Ecto neural progenitor cell (in vitro differentiated cells): ENCODE measurements at places on chromosomes 11 and 22.

GRCh38 chr11:19829109-19829837 lies 116.6 kb downstream of the NAV2 start:
- DNase-seq, result no peak

GRCh38 chr11:22471385-22471784 lies 133.2 kb downstream of the SLC17A6 start:
- DNase-seq, result no peak

- DNase-seq, result no peak
Measured at GRCh38 chr22:47361247-47361646, 598.8 kb downstream of the TBC1D22A start.

DNA sequence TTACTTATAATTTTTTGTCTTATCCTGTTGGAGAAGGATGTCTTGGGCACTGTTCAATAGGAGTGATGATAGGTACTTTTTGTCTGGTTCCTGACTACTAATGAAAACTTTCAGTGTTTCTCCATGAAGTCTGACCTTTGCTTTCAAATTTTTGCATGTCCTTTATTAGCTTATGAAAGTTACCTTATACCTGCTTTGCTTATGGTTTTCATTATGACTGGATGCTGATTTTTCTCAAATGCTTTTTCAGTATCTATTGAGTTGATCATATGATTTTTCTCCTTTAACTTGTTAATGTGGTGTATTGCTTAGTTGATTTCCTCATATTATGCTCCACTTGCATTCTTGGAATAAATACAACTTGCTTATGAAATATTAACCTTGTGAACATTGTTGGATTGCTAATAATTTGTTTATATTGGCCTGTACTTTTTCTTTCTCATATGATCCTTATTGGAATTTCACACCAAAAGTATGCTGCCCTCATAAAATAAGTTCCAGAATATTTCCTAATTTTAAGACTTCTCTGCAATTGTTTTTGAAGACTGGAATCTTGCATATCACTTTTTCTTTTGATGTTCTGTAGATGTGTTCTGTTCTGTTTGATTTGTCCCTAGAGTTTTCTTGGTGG lies 85.0 kb upstream of the SC5D start:
- DNase-seq, result no peak

DNA sequence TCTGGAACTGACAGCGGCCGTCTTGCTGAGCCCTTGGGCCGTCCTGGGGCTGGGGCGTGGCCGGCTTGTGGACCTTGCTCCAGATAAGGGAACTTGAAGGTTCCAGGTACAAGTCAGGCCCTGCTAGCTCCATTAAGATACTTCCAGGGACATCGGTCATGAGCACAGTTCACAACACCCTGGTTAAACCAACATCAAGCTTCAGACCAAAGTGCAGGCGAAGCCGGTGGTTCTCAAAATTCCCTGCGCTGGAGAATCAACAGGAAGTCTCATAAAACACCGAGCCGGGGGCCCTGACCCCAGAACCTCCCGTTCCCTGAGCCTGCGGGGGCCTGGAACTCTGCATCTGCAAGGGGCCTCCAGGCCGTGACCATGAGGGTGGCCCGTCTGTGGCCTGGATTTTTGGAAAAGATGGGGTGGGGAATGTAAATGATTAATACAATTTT lies 1043.8 kb downstream of the BRD1 start:
- peak; percentile 34 for DNase-seq

DNA sequence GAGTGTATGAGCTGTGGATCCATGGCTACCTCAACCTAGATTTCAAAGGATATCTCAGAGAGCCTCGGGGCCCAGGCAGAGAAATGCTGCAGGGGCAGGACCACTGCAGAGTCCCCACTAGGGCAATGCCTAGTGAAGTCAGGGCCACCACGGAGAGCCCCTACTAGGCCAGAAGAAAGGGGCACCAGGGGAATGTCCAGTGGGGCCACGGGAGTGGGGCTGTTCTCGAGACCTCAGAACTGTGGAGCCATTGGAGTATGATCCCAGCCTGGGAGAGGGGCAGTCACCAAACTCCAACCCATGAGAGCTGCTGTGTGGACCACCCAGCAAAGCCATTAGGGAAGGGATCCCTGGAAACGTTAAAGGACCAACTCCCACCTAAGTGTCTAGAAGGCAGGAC lies 24.5 kb downstream of the RTL6 start:
- DNase-seq, result no peak

DNA sequence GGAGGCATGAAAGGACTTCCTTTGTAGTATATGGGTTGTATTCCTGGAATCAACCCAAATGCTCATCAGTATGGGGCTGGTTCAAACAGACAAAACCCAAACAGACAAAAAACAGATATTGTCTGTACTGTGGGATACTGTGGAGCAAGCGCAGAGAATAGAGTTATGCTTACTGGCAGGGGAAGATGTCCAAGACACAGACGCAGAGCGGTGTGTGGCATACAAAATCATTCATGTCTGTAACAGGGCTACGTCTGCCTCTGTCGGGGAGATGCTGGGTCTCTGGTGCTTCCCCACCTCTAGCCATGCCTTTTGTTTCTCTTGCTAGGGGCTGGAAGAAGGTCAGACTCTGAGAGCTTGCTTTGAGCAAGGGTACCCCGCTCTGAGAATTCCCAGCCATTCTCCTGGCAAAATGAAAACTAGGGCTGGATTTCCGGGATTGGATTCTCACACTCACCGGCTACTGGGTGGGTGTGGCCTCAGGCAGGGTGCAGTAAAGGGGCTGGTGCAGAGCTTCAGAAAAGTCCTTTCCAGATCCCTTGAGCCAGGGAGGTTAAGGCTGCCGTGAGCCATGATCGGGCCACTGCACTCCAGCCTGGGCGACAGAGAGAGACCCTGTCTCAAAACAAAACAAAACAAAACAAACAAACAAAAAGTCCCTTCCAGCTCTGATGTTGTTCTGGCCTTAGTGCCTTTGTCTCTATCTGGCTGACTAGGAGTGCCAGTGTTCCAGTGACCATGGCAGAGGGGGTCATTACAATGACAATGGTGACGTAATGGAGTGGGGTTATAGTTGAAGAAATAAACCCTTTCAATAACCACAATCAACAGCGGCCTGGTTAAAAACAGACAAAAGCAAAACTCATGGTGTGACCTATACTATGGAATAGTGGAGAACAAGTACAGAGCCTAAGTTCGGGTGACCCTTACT lies 2.9 kb upstream of the ABCC8 start:
- peak; percentile 81 for DNase-seq

- DNase-seq, result no peak
Measured at GRCh38 chr11:59262177-59262818, 49.6 kb upstream of the MPEG1 start.

DNA sequence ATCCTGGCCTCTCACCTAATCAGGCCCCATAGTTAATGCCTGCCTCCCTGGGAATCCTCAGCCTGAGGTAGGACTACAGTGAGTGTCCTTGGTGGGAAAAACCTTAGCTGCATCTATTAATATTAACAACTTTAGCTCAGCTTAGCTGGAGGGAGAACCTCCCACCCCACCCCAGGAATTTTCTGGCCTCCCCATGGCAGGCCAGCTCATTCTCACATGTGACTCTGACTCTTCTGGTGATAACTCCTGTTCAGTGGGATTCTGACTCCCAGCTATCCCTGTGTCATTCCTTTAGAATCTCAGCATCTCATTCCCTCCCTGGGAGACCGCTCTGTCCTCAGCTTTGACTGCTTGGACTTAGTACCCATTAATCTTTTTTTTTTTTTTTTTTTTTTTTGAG lies 14.5 kb downstream of the ART5 start:
- DNase-seq, result no peak

- no peak for DNase-seq
Measured at GRCh38 chr11:64124147-64124546, 41.8 kb downstream of the MACROD1 start.

DNA sequence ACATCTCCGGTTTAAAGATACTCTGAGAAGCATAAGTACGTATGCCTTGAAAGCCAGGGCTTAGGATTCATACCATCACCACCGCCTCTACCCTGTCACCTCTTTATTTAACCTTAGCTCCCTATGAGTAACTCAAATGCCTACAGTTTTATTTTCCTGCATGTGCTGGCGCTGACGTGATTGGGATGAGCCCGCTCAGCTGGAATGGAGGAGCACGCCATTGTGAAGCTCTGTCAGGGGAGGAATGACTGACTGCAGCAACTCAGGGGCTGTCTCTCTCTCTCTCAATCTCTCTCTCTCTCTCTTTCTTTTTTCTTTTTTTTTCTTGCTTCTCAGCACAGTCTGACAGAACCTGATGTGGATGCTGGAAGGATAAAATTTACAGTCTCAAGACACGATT lies 12.4 kb downstream of the CAVIN3 start:
- DNase-seq, result no peak

GRCh38 chr11:34501500-34501899 lies 12.1 kb downstream of the ELF5 start:
- no peak for DNase-seq

DNA sequence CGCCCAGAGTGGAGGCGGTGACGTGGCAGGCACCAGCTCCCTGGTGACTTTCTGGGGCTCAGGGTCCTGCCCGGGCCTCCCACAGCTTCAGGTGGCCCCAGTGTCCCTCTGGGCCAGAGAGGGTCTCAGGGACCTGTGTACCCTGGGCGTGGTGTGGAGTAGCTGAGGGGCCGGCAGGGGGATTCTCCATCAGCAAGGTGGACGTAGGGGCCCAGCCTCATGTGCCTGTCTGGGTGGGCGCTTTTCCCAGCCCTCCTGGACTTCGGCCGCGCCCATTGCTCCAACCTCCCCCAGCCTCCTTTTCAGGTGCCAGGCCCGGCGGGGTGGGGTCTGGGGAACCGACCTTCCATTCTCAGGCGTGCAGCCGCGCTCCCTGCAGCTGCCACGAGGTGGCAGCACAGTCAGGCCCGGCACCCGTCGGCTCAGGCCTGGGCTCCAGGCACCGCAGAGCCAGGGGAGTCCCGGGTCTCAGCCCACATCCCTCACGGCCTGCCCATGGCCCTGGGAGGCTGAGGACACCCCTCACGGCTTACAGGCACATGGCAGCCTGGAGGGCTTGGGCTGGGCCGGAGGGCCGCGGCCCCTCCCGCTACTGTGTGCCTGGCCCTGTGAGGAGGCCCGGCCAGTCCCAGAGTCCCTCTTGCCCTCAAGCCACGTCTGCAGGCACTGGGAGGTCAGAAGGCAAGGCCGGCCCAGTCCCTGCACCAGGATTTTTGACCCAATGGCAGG lies 19.9 kb upstream of the MUC5B start:
- peak; percentile 86 for DNase-seq

DNA sequence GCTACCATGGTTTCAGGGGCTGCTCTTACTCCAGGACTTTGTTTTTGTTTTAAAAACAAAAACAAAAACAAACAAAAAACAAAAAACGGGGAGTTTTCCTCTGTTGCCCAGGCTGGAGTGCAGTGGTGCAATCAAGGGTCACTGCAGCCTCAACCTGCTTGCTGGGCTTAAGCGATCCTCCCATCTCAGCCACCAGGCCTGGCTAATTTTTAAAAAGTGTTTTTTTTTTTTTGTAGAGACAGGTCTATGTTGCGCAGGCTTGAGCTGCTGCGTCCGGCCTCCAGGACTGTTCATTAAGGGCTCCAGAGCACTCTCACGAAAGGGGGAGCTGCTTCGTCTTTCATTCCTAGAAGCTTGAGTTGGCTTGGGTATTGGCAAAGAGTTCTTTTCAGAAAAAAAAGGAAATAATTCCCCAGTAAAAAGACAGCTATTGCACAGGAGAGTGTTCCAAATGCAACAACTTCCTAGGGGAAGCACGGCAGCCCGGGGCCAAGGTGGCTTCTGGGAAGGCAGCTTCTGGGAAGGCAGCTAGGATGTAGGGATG lies 78.5 kb downstream of the NAT10 start:
- DNase-seq, result no peak

DNA sequence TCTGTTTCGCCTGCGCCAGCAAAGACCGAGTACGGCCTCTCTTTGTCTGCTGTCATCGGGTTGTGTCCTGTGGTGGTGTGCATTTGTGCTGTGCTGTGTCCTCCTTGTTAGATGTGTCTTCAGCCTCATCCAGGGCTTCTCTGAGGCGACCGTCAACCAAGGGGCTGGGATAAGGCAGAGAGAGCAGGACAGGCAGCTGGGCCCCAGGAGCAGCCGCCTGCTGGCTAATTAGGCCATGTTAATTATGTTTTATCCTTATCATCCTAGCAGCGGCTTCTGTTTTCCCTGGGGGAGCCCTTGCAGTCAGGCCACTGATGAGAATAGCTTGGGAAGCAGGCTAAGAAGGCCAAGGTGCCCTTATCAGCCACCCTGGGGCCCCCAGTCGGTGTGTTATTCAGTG lies 40.7 kb upstream of the TTC12 start:
- no peak for DNase-seq

GRCh38 chr11:93850594-93851018 lies at the start of gene VSTM5:
Gene VSTM5 (minus strand): TSS chr11:93850618. CDS start chr11:93850502, 116 bp downstream.
- DNase-seq, result no peak

GRCh38 chr22:38221407-38221806 lies 19.6 kb downstream of the MAFF start:
- no peak for DNase-seq

- DNase-seq, result peak; percentile 95
Measured at GRCh38 chr22:43812149-43812842, at the start of gene EFCAB6. Gene EFCAB6 (minus strand): TSS chr22:43812305. CDS start chr22:43782318, 29,987 bp downstream.

- DNase-seq, result no peak
Measured at GRCh38 chr22:48493733-48494132, 1333.9 kb downstream of the BRD1 start.

DNA sequence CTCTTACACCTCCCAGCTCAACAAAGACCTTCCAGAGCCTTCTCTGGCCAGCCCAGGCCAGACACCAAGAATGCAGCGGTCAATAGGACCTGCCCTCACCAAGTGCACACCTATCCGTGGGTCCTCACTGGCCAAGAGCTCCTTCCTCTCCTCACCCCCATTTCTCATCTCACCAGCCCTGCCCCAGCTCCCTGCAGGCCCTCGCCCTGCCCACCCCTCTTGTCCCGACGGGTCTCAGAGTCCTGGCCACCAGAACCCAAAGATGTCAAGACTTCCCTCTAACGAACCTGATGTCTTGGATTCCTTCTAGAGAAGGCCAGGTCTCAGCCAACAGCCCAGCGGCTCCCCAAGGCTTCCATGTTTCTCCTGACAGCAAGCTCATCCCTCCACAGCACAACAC lies 43.6 kb downstream of the IGF2 start:
- DNase-seq, result no peak
